ENCODE measurements at places on chromosomes 5 and 9.

- peak; percentile 23 for DNase-seq
These were observed 602 bp downstream of the CCNI2 start for GRCh38 chr5:132747616-132748440.

GRCh38 chr5:61030163-61030482 lies 85.1 kb downstream of the NDUFAF2 start:
- no peak for DNase-seq

GRCh38 chr5:168786147-168786546 lies 207.0 kb upstream of the PANK3 start:
- no peak for DNase-seq

DNA sequence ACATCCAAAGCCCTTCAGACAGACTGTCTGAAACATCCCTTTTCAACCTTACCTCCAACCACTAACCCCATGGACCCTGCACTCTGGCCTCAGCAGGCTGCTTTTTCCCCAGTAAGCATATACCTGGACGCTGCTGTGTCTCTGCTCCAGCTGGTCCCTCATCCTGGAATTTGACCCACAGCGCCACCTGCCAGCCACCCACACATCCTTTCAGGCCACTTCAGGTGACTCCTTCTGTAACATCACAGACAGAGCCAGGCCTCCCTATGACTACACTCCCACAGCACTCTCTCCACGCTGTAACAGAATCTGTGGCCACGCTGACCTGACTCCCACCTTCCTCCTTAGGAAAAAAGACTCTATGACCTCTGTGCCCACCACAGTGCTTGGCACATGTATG lies 3.4 kb downstream of the MGAT1 start:
- peak; percentile 32 for DNase-seq

DNA sequence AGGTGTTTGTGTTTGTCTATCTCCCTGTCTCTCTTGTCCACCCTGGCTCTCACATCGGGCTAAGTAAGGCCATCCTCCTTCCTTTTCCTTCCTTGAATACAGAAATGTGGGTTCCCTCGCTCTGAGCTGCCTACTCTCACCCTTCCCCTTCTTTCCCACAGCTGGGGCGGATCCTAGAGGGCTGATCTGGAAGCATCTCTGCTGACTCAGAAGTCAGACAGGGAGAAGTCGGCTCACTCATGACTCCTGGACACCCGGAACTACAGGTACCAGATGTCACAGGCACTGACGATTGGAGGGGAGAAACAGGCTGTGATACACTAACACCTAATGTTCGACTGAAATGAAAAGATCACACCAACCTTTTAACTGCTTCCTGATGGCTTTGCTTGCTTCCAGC lies 41.3 kb downstream of the PTPN3 start:
- no peak for DNase-seq

- DNase-seq = no peak
These were observed 261.6 kb downstream of the GLIS3 start for GRCh38 chr9:4038182-4038723.

DNA sequence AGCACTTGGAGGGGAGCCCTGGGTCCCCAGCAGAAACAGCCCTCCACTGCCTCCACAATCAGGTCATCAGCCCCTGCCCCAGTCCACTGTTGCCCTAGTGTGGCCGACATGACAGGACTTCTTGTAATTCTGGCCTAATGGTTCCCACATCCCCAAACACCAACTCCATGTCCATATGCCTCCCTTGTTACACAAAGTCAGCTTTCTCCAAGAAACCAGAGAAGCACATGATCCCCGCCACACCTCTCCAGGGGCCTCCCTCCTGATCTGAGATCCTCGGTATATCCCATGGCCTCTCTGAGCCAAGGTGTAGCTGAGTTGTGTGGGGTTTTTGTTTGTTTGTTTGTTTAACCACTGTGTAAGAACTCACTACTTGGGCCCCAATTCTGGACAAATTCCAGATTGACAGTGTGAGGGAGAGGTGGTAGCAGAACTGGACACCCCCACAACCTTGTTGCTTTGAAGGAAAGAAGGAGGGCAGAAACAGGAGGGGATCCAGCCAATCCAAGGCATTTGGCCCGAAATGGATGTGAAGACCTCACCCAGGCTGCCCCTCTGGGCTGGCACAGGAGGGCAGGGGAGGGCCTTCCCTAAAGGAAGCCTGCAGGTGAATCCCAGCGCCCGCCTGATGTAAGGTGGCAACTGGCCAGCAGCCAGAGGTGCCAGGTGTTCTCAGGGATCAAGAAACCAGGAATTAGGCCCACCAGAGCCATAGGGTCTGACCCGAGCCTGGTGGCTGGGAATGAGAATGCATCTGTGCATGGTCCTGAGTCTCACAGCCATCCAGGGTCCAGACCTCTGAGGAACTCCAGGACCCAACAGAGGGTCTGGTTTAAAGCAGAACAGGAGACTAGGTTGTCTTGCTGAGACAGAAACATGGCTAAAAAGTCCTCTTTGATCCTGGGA lies 13.4 kb downstream of the IRF1 start:
- DNase-seq = no peak

DNA sequence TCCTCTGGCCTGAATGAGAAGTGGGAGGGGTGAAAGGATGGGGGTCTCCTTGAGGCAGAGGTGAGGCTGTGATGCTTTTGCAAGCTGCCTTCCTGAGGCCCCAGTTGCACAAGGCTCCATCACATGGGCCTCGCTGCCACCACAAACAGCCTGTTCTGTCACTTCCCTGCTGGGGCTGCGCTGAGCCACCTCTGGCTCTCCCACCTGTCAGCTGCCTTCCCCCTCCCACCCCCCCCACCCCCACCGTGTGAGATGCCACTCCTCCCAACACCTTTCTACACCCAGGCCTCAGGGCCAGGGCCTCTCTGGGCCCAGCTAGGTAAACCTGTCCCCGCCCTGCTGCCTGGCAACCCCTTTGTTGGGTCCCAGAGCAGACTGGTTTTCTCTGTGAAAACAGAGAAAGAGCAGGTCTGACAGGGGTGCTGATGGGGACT lies 4.5 kb upstream of the PDLIM4 start:
- no peak for DNase-seq

DNA sequence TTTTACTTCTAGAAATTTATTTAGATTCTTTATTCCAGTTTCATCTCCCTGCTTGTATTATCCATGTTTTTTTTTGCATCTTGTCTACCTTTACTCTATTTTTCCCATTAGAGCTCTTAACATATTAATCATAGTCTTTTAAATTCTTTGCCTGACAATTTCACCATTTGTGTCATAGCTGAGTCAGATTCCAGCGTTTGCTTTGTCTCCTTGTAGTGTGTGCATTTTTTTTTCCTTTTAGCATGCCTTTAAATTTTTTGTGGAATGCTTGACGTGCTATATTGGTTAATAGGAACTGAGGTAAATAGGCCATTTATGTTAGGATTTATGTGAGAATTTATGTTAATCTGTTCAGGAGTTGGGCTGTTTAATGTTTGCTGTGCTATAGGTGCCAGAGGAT lies 41.8 kb upstream of the NFIL3 start:
- no peak for DNase-seq

GRCh38 chr5:23482642-23483041 lies 24.8 kb upstream of the PRDM9 start:
- DNase-seq = no peak

GRCh38 chr5:96702503-96703383 lies 40.6 kb downstream of the CAST start:
- peak; percentile 73 for DNase-seq

DNA sequence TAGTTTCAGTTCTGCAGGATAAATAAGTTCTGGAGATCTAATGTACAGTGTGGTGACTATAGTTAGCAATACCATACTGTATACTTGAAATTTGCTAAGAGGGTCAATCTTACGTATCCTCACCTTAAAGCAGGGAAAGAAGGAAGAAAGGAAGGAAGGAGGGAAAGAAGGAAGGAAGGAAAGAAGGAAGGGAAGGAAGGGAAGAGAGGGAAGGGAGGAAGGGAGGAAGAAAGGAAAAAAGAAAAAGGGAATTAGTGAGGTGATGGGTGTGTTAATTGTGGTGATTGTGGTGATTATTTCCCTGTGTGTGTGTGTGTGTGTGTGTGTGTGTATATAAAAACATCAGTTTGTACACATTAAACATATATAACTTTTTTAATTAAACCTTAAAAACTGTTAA lies 242.6 kb upstream of the MSX2 start:
- DNase-seq = no peak

DNA sequence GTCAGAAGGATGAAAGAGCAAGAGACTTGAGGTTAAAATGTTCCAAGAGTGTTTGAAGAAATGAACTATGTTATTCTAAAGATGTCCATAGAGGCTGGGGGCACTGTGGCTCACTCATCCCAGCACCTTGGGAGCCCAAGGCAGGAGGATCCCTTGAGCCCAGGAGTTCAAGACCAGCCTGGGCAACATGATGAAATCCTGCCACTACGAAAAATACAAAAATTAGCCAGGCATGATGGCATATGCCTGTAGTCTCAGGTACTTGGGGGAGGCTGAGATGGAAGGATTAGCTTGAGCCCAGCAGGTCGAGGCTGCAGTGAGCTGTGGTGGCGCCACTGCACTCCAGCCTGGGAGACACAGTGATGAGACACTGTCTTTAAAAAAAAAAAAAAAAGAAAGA lies 2.7 kb downstream of the AOPEP start:
- no peak for DNase-seq

GRCh38 chr9:17519761-17520160 lies 59.1 kb upstream of the SH3GL2 start:
- DNase-seq = no peak

GRCh38 chr9:102483651-102484050 lies 511.5 kb upstream of the CYLC2 start:
- DNase-seq = no peak

DNA sequence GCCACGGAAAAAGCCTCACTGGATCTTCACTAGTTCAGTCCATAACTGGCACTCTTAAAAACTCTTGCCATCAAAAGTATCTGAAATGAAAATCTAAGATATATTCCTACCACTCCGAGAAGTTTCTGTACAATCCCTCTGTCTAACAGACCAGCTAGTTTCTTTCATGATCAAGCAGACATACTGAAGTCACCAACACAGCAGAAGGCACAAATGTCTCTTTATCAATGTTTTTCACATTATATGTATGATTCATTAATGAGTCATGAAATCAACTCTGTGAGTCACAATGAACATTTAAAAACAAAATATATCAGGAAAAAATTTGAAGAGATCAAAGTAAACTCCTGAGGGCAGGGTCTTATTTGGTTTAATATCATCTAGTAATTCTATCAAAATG lies 50.8 kb downstream of the F2R start:
- no peak for DNase-seq

DNA sequence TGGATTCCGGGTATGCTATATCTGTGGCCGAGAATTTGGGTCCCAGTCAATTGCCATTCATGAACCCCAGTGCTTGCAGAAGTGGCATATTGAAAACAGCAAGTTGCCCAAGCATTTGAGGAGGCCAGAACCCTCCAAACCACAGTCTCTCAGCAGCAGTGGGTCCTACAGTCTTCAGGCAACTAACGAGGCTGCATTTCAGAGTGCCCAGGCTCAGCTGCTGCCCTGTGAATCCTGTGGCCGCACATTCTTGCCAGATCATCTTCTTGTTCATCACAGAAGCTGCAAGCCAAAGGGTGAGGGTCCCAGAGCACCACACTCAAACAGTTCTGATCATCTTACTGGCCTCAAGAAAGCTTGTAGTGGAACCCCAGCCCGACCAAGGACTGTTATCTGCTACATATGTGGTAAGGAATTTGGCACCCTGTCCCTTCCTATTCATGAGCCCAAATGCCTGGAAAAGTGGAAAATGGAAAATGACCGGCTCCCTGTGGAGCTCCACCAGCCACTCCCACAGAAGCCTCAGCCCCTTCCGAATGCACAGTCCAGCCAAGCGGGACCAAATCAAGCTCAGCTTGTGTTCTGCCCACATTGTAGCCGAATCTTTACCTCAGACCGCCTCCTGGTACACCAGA lies 23.0 kb downstream of the ZNF474 start:
- no peak for DNase-seq

DNA sequence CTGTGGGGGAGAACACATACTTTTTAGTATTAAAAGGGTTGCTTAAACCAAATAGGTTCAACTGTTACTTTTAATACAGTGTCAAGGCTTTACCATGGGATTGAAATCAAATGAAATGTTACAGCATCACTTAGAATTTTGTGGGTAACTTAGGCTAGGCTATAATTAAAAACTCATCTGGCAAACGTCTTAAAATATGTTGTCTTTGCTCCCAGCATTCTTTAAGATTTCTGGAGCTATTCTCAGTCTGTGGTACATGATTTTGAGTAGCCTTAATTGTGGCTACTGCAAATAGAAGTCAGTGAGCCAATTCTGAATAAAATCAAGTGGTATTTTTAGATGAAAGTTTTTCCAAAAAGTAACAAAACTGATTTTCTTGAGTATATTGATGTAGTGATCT lies 30.7 kb downstream of the UHRF2 start:
- DNase-seq = no peak

GRCh38 chr9:1434052-1434767 lies 384.1 kb downstream of the DMRT2 start:
- no peak for DNase-seq
